Stimulated activated CD4-positive, alpha-beta T cell treated with anti-CD3 and anti-CD28 coated beads, Interleukin-12 subunit alpha, Interleukin-12 subunit beta, amount 100 ng/mL, for 48 hours (primary cell): ENCODE measurements at places on chromosomes 13 and 19.
A peak's percentile ranks its signal among the peaks of the same experiment; 100 is the strongest.

- peak; percentile 38 for DNase-seq
Observed at GRCh38 chr19:1213391-1214286, 8.1 kb downstream of the STK11 start.

GRCh38 chr19:4304538-4305256 lies at the start of gene FSD1:
FSD1 (plus strand) TSS chr19:4304598; CDS start chr19:4304747, 149 bp downstream.
- peak; percentile 60 for DNase-seq

DNA sequence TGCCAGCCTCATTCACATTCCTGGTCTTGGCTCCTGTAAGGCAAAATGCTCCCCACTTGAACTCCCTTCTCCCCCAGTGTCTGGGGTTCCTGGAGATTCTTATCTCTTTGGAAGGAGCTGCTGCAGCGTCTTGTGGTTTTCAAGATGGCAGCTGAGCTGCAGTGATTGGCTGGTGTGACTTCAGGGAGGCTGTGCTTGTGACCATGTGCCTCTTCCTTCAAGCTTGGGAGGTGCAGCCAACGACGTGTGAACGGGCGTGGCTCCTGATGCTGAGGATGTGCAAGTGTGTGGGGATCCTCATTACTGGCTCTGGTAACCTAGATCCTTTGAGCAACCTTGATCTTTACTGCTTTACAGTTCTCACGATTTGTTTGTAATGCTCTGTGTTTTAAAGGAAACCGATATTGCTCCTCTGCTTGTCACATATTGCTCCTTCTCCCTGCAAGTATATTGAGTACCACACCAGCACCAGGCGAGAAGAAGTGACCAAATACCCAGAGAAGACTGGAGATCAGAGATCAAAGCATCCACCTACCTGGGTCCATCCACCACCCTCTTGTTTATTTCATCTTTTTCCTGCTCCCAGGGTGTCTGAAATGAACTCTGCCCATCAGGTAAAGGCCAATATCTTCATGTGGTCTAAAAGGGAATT lies 208.5 kb downstream of the FGF9 start:
- DNase-seq: no peak

DNA sequence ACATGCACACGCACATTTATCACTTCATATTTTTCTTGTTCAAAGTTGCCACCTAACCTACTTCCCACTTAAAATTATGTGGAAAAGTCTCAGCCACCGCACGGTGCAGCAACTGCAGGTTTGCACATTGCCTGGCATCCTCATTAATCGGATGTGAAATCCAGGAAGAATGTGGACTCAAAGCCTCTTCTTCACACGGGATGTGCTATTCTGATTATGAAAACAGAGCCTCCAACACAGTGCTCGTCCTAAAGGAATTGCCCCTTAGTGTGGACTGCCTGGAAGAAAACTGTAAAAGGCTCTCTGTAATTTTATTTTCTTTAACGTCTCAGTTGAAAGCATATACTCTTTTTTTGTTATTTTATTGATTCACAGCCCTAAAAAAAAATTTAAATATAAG lies 1303.5 kb downstream of the EFNB2 start:
- no peak for DNase-seq

GRCh38 chr13:27081893-27082679 lies 89.5 kb downstream of the USP12 start:
- DNase-seq: no peak

- DNase-seq: no peak
Observed at GRCh38 chr19:2275588-2276428, 6.2 kb downstream of the PEAK3 start.

DNA sequence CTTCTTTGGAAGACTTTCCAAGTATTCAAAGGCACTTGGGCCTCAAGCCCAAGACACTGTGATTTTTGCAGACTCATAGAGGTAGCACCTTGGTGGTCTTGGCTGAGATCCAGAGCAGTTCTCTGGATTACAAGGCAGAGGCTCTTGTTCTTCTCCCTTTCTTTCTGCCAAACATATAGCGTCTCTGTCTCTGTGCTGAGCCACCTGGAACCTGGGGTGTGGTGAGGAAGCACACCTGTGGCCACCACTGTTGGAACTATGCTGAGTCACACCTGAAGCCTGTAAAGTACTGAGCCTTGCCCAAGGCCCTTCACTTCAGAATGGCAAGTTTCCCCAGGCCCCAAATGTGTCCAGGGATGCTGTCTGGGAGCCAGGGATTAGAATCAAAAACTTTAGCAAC lies 127.5 kb downstream of the FREM2 start:
- no peak for DNase-seq

GRCh38 chr19:13155472-13156359 lies 5.5 kb downstream of the IER2 start:
- no peak for DNase-seq

DNA sequence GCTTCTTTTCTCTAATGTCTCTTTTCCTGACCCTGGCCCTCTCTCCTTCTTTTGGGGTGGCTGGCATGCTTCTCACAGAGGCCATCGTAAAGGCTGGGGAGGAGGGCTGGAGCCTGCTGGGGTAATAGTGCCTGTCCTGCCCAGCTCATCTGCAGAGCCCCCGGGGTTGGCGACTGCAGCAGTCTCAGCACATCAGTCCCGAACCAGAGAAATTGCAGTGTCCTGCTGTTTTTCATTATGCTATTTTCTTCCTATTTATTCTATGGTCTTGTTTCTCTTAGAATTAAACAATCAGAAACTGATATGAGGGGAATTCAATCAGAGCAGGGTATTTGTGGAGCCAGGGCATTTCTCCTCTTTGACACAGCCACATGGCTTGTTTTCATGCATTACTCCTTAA lies 166.4 kb downstream of the SHISA2 start:
- DNase-seq: no peak

- no peak for DNase-seq
Observed at GRCh38 chr19:29320086-29320485, 107.1 kb upstream of the UQCRFS1 start.

DNA sequence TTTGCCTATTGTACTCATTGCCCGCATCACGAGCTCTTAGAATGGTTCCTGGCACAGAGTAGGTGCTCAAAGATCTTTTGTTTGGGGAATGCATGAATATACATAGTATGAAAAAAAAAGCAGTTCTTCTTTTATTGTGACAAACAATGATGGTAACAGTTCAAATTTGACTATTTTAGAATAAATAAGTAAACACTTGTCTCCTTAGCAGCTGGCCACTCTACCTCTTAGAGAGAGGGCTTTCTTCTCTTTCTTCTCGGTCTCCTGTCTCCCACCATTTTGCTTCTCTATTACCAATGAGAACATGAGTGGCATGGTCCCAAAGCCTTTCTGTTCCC lies 639 bp upstream of the SLAIN1 start:
- no peak for DNase-seq

GRCh38 chr13:48159826-48160225 lies 64.9 kb upstream of the MED4 start:
- DNase-seq: no peak
